Stimulated activated CD8-positive, alpha-beta memory T cell treated with anti-CD3 and anti-CD28 coated beads, Interleukin-15, amount 100 ng/mL, for 4 hours (primary cell): ENCODE measurements at places on chromosomes 13 and 19.
A peak's percentile ranks its signal among the peaks of the same experiment; 100 is the strongest.

DNA sequence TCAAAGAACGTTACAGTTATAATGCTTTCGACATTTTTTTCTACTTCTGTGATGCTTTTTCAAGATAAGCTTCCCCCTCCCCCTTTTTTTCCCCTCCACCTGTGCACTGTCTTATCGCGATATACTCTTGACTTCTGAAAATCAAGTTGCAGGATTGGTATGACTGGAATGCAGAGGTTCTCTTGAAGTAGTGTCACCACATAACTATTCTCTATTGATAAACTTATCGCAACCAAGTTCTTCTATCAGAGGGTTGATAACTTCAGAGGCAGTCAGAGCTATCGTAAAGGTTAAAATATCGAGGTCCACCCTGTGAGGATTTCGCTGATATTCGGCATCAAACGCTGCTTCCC lies 820 bp downstream of the EID2 start:
- no peak for DNase-seq

- no peak for DNase-seq
Measured at GRCh38 chr19:49790866-49791265, 22.2 kb downstream of the FUZ start.

DNA sequence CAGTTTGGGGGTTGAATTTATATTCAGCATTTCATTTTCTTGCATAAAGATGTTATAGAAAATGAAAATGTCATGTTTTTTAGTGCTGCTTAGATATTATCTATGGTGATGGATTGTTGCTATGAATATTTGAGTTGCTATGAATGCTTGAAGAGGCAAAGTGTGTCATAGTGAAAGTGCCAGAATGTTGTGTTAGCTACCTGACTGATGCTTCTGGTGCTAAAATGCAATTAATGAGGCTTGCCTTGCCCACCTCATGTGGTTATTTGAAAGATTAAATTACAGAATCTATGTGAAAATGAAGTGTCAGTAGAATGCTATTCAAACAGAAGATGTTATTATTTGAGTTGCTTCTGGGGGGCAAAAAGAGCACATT lies 62.7 kb upstream of the MYCBP2 start:
- no peak for DNase-seq

DNA sequence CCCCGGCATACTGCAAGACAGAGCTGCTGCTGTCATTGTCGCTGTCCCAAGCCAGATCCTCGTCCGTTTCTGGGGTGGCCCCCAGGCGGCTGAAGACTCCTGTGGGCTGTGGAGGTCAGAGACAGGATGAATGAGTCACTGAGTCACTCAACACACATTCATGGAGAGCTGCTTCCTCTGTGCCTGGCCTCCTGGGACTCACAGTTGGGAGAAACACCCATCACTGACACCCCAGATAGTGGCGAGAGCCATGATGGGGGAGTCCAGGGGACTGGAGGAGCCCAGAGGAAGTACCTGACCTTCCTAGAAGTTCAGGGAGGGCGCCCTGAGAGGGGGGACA lies 26.0 kb downstream of the C19orf47 start:
- DNase-seq: no peak

DNA sequence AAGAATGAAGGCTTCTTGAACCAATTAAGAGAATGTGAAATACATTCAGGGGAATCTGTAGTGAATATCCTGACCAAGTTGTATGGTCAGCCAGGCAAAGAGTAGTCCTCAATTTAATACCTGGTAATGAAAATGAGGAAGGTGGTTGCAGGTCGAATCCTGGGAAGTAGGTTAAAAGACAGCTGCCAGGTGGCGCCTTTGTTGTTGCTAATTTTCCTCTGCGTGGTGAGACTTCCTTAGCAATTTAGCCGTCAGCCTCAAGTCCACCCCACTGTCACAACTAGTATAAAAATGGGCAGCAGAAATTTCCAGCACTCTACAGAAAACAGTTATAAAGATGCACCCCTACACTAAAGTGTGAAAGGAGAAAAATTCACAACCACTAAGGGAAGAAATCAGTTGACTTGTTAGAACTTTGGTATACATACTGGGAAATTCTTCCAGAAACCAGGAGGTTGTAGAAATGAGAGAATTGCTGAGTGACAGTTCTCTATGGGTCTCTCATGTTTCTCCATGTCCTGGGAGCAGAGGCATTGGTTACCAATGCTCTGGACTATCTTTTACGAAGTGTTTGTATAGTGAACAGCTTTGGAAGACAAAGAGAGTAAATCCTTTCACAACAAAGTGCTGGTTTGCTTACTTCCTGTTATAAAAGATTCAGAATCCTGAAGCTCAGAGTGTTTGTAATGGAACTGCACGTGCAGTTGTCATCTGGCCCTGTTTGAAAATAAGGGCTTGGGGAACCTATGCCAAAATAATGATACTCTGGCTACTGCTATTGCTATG lies 235.9 kb downstream of the NHLRC3 start:
- DNase-seq: no peak

- no peak for DNase-seq
Measured at GRCh38 chr13:97287047-97287383, 64.9 kb downstream of the MBNL2 start.

GRCh38 chr19:46080561-46080960 lies 39.8 kb upstream of the IGFL4 start:
- no peak for DNase-seq

DNA sequence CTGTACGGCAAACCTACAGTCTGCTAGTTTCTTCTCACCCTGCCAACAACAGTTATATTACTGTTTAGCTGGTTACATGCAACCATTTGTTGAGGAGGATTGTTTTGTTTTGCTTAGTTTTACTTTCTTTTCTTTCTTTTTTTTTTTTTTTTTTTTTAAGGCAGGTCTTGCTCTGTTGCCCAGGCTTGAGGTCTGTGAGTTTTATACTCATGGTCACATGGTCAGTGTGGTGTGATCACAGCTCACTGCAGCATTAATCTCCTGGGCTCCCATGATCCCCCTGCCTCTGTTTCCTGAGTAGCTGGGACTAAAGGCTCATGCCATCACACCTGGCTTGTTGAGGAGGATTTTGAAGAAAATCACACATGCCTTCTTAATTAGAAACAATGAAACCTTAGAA lies 505.6 kb downstream of the GPC5 start:
- no peak for DNase-seq

- DNase-seq: no peak
Measured at GRCh38 chr13:26978081-26978860, 193.3 kb downstream of the USP12 start.

GRCh38 chr19:46648060-46648960 lies 12.3 kb upstream of the GNG8 start:
- DNase-seq: no peak

DNA sequence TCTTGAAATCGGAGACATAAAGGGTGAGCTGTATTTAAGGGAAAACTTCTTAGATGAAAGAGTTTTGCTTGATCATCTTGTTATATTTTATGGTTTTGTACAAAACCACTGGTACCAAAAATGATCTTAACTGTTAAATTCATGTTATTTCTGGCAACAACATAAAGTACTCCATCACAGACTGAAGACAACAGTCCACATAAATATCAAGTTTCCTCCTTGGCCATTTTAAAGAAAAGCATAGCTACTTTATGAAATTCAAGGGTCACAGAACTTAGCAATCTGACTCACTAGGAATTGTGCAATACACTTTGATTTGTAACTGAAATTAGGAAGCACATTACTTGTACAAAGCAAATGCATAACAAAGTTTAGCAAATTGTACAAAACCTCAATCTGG lies 66.3 kb downstream of the TBC1D4 start:
- no peak for DNase-seq

DNA sequence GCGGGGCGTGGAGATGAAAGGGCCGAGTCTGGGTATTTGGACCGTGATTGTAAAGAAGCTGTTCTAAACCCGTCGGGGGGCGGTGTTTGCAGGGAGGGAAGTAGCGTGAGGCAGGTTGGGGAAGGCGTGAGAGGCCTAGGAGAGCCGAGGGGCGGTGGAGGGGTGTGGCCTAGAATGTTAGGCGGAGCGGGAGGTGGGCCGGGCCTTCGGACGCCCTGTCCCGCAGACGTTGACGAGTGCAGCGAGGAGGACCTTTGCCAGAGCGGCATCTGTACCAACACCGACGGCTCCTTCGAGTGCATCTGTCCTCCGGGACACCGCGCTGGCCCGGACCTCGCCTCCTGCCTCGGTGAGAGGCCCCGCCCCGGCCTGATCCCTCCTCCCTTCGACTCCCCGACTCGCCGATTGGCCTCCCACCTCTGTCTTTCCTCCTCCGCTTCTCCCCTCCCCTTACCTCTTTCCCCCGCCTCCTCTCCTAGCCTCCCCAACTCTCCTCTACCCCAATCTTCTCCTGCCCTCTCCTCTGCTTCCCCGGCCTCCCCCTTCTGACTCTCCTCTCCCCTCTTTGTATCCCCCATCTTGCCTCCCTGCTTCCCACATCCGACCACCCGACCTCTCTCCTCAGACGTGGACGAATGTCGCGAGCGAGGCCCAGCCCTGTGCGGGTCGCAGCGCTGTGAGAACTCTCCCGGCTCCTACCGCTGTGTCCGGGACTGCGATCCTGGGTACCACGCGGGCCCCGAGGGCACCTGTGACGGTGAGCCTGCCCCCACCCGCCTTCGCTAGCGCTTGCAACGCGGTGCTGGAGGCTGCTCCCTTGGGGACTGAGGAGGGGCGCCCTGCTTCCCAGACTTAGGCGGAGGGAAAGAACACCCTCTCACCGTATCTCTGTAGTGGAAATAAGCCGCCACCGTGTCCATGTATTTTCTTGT lies 12.8 kb downstream of the LTBP4 start:
- peak; percentile 79 for DNase-seq

- no peak for DNase-seq
Measured at GRCh38 chr19:22545751-22546150, 88.4 kb upstream of the ZNF492 start.

GRCh38 chr19:50842130-50842529 lies 8.8 kb upstream of the KLK15 start:
- no peak for DNase-seq

GRCh38 chr13:55069746-55070145 lies 2041.1 kb downstream of the OLFM4 start:
- no peak for DNase-seq
